ENCODE measurements at places on chromosomes 4 and X. TPM values are rescaled to one million over a fixed set of nuclear protein-coding genes. Genes with fewer than 3 reads are reported as not detected.

SERPINA7 gene
- polyA plus RNA-seq = 0.04 TPM

GAGE12E gene
- polyA plus RNA-seq = not detected

TLR6 gene
- 0.07 TPM for polyA plus RNA-seq

SUV39H1 gene
- polyA plus RNA-seq = 2.8 TPM

Data from pancreas (tissue), 10 donors.